ENCODE measurements at places on chromosomes 6 and 20.

DNA sequence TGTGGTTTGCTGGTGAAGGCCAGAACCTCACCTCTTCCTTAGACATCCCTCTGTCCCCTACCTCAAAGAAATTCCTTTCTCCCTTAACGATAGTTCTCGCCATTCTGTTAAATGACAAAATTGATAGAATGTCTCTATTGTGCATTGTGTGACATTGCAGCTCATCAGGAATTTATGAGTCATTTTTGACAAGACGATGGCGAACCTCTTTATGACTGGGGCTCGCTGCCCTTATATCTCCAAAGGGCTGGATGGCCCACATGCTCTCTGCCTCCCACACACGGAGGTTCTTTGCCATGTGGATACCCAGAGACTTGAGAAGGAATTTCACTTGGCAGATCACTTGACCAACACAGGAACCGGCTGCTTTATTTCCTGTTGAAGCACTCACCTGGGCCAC is 66.8 kb upstream of the RPS6KA2 start:
- no peak for ATAC-seq

DNA sequence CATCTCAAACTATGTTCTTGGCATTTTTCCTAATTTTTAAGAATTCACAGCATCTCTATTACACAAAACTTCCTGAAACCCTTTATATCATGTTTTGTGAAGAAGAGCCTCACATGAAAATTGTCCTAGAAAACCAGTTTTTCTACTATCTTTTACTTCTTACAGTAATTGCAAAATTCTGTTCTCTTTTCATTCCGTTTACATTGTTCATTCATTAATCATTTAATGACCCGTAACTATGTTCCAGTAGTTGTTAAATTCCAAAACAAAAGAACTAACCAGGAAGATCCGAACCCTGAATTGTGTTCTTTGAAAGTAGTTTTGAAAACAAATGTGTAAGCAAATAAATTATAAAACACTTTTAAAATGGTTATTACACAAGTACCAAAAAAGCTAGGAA is 597.0 kb downstream of the EYS start:
- ATAC-seq = no peak

DNA sequence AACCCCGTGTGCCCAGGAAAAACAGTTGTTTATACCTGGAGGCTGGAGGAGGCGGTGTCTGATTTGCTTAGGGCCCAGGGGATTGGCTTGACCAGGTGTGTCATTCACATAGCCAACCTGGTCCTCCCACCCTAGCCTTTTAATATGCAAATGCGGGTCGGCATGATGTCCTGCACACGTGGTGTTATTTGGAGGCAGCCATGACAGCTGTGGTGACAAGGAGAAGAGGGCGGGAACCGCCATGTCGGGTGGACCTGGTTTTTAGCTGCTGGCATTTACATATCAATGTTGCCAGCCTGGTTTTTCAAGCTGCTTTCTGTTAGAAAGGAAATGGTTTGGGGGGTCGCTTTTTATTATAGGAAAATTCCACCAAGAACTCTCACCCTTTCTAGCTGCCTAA is 291.4 kb upstream of the QKI start:
- no peak for ATAC-seq

- peak; percentile 1 for ATAC-seq
Measured at GRCh38 chr6:63635215-63635587, 401 bp upstream of the PHF3 start.

DNA sequence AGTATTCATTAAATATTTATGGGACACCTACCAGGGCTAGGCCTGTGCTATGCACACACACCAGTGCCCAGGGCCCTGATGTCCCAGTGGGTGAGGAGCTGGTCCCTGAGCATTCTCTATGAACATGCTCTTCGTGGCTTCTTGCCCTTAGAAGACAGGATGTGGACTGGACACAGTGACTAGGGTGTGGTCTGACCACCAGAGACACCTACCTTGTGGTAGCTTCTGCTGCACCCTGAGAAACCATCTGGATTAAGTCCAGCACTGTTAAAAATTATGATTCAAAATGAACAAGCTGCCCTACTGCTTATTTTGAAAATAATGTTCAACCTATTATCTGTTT is 112.9 kb upstream of the RPS6KA2 start:
- peak; percentile 45 for ATAC-seq

- ATAC-seq = no peak
Measured at GRCh38 chr20:62357681-62358080, 9.4 kb downstream of the LAMA5 start.

DNA sequence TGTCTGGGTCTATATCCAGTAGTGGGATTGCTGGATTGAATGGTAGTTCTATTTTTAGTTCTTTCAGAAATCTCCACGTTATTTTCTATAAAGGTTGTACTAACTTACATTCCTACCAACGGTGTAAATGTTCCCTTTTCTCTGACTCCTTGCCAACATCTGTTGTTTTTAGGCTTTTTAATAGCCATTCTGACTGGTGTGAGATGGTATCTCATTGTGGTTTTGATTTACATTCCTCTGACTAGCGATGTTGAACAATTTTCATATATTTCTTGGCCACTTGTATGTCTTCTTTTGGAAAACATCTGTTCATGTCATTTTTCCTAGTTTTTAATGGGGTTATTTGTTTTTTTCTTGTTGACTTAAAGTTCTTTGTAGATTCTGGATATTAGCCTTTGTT is 99.3 kb downstream of the BMP2 start:
- ATAC-seq = no peak

DNA sequence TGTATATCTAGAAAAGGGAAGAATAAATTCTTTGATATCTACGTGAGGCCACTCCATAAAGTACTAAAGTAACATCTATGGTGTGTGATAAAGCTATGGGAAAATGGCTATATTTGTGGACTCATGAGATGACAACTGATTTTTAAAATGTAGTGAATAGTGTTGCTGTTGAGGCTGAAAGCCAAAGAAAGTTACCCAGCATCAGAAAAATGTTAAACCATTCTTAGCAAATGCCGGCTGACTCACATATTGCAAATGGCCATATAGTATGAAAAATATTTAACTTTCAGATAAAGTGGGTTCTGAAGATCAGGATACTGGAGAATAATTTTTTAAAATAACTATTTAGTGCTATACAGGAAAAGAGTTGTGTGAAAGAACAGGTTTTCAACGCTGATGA is 129.9 kb upstream of the GRIK2 start:
- ATAC-seq = no peak

GRCh38 chr20:18677126-18677525 is 89.3 kb downstream of the DTD1 start:
- ATAC-seq = no peak

GRCh38 chr6:25384967-25385366 is 105.8 kb downstream of the CARMIL1 start:
- ATAC-seq = no peak

Data from activated CD4-positive, CD25-positive, alpha-beta regulatory T cell treated with anti-CD3 and anti-CD28 coated beads, Interleukin-2, amount 50 U/mL, for 24 hours (primary cell).